ENCODE measurements at places on chromosomes 2 and 18.
A peak's percentile ranks its signal among the peaks of the same experiment; 100 is the strongest.

- DNase-seq, result no peak
These were observed 35.4 kb upstream of the PGAP1 start for GRCh38 chr2:196961889-196962288.

GRCh38 chr2:4110273-4110672, 406.9 kb downstream of the DCDC2C start:
- no peak for DNase-seq

- DNase-seq, result no peak
These were observed 10.2 kb downstream of the MSTN start for GRCh38 chr2:190052307-190052706.

- DNase-seq, result no peak
These were observed 16.6 kb upstream of the LNPK start for GRCh38 chr2:176018708-176019107.

- DNase-seq, result no peak
These were observed 321.6 kb downstream of the DSEL start for GRCh38 chr18:67194886-67195285.

DNA sequence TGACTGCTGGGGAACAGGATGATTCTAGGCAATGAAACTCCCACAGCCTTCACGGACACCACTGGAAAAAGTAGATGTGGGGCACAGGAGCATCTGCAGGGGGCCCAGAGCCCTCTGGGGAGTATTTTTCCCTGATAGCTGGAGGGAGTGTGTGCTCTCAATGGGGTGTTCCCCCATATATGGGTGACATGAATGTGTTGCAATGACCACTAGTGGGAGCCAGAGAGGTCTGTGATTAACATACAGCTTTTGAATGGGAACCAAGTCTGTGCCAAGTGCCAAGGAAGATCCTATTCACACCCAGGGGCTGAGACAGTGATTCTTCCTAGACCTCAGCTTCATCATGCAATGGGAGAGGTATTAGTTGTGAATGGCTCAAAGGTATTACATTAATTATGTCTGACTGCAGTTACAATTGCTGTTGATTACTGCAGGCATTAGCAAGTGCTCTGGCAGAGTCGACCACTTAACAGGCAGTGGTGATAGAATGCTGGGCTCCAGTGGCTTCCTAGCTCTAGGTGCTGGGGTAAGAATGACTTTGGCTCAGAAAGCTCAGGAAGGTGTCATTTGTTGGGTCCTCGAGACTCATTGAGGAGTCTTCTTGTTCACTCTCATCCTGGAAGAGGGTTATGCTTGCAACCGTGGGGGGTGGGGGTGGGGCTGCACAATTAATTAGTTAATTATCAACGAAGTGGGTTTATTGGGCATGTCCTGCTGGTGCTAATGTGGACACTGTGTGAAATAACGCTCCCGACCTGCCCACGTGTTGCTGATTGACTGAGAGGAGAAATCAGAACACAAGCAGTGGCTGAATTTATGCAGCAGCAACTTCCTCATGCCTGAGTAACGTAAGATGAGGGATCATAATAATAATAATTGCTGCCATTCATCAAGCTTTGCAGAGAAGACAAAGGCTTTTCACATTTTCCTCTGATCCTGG, 194.1 kb downstream of the CLIP4 start:
- DNase-seq, result peak; percentile 22

DNA sequence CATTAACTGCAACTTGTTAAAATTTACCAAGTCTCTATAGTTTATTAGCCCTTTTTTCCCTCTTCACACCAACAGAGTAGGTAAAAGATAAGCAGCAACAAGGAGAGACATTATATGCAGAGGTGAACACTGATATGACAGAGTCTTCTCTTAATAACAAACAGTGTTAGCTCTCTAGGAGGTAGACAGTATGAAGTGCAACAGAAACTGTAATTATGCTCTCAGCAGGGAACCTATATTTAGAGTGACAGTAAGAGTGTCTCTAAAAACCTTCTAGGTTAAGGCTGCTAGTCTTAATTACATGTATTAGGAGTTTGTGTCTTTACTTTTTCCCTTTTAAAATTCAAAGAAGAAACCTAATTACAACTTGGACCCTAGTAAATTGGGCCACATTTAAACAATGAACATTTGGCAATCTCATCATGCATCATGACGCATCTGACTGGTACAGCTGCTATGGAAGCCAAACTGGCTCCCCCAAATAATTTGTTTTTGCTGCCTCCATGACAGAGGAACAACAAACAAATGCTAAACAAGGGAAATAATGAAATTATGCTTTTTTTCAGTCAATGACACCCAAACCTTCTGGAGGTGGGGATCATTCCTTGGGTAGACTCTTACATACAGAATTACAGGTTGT, 69.9 kb upstream of the MMADHC start:
- DNase-seq, result no peak

GRCh38 chr2:67526283-67526682, 129.2 kb downstream of the ETAA1 start:
- DNase-seq, result no peak

All from mesenteric fat pad (tissue), 1 donor.